HuH-7 (cell line): ENCODE measurements at places on chromosomes 16 and 17.
A peak's percentile ranks its signal among the peaks of the same experiment; 100 is the strongest.

GRCh38 chr17:48555258-48556228 lies 10.6 kb upstream of the HOXB2 start:
- peak; percentile 91 for DNase-seq

GRCh38 chr16:30005341-30006094 lies 5.3 kb downstream of the DOC2A start:
- peak; percentile 96 for DNase-seq

GRCh38 chr16:56227936-56228335 lies 36.6 kb downstream of the GNAO1 start:
- no peak for DNase-seq

GRCh38 chr17:68993112-68993511 lies 37.9 kb upstream of the ABCA8 start:
- no peak for DNase-seq

- no peak for DNase-seq
These were observed 85.7 kb downstream of the NCOR1 start for GRCh38 chr17:16129441-16130205.

DNA sequence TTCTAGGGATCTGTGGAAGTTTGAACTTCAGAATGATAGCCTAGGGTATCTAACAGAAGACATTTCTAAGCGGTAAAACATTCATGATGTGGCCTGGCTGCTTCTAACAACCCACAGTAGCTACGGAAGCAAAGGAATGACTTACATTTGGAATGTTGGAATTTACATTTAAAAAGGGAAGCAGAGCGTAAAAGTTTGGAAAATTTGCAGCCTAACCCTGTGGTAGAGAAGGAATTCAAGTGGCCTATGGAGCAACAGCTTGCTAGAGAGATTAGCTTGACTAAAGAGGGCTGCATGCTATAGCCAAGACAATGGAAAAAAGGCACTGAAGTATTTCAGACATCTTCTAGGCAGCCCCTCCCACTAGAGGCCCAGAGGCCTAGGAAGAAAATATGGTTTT lies 50.1 kb downstream of the HNF1B start:
- DNase-seq = no peak

GRCh38 chr17:78680436-78680835 lies 101.6 kb downstream of the CYTH1 start:
- no peak for DNase-seq

GRCh38 chr17:27217631-27218030 lies 76.3 kb upstream of the WSB1 start:
- DNase-seq = no peak

- no peak for DNase-seq
These were observed 6.2 kb downstream of the CCR7 start for GRCh38 chr17:40558890-40559563.

- DNase-seq = no peak
These were observed 20.4 kb upstream of the TMEM220 start for GRCh38 chr17:10750210-10750609.
